Esophagus muscularis mucosa (tissue), 4 donors: ENCODE measurements at places on chromosomes 16 and 17. TPM values are rescaled to one million over a fixed set of nuclear protein-coding genes. Genes with fewer than 3 reads are reported as not detected.
A peak's percentile ranks its signal among the peaks of the same experiment; 100 is the strongest.

GRCh38 chr16:56923481-56924091, 8.4 kb upstream of the HERPUD1 start:
- no peak overlapping the region for H3K4me3 ChIP-seq
- no peaks in the 10 kb centered on the region for H3K36me3 ChIP-seq
- no peak for DNase-seq
- no peak overlapping the region for H3K27ac ChIP-seq
- no peaks in the 10 kb centered on the region for H3K4me1 ChIP-seq

GRCh38 chr17:48759288-48759687, 30.7 kb upstream of the HOXB13 start:
- no peak overlapping the region for H3K4me3 ChIP-seq
- no peak for DNase-seq
- H3K27me3 ChIP-seq: no peaks in the 10 kb centered on the region
- H3K36me3 ChIP-seq: no peaks in the 10 kb centered on the region
- H3K27ac ChIP-seq: no peak overlapping the region

GRCh38 chr16:11254913-11255736, 879 bp downstream of the SOCS1 start:
- H3K4me1 ChIP-seq: peaks cover 54% of the 10 kb centered on the region
- H3K27ac ChIP-seq: peak overlapping the region; percentile 97
- no peaks in the 10 kb centered on the region for H3K36me3 ChIP-seq
- H3K27me3 ChIP-seq: no peaks in the 10 kb centered on the region

- DNase-seq: no peak
- no peaks in the 10 kb centered on the region for H3K27me3 ChIP-seq
- H3K4me3 ChIP-seq: no peak overlapping the region
- H3K4me1 ChIP-seq: peaks cover 77% of the 10 kb centered on the region
- H3K27ac ChIP-seq: peak overlapping the region; percentile 75
Observed at GRCh38 chr17:43014020-43014648, 7.5 kb downstream of the IFI35 start.

- peaks cover 47% of the 10 kb centered on the region for H3K36me3 ChIP-seq
- peaks cover 34% of the 10 kb centered on the region for H3K4me1 ChIP-seq
- H3K27me3 ChIP-seq: no peaks in the 10 kb centered on the region
- peak overlapping the region; percentile 91 for H3K27ac ChIP-seq
- no peak for DNase-seq
Observed at GRCh38 chr16:67149276-67150046, 1.3 kb downstream of the B3GNT9 start.

DNA sequence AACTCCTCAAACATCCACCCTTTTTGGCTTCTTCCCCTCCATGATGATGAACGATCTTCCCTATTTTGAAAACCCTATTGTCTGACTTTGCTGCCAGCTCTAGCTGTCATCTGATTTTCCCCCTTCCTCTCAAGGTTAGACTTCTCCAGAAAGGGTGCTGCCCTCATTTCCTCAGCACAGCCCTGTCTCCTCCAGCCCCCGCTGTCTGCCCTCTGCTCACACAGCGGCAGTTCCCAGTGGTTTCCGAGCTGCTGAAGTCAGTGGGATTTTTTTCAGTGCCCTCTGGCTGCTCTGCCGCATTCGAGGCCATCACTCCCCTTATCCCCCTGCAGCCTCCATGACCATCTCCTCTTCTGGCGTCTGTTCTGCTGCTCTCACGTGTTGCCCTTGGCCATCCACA, 26.6 kb upstream of the C17orf107 start:
- peaks cover 7% of the 10 kb centered on the region for H3K36me3 ChIP-seq
- no peaks in the 10 kb centered on the region for H3K27me3 ChIP-seq
- H3K27ac ChIP-seq: no peak overlapping the region
- H3K4me1 ChIP-seq: no peaks in the 10 kb centered on the region

- DNase-seq: no peak
- peaks cover 4% of the 10 kb centered on the region for H3K36me3 ChIP-seq
- peak overlapping the region; percentile 91 for H3K27ac ChIP-seq
- peaks cover 97% of the 10 kb centered on the region for H3K4me1 ChIP-seq
- H3K4me3 ChIP-seq: peak overlapping the region; percentile 57
- no peaks in the 10 kb centered on the region for H3K27me3 ChIP-seq
Observed at GRCh38 chr17:48554412-48555257, 9.7 kb upstream of the HOXB2 start.

GRCh38 chr17:35254107-35254773, 11.4 kb downstream of the SLFN5 start:
- peaks cover 43% of the 10 kb centered on the region for H3K4me1 ChIP-seq
- H3K36me3 ChIP-seq: peaks cover 5% of the 10 kb centered on the region
- H3K27me3 ChIP-seq: no peaks in the 10 kb centered on the region

DNA sequence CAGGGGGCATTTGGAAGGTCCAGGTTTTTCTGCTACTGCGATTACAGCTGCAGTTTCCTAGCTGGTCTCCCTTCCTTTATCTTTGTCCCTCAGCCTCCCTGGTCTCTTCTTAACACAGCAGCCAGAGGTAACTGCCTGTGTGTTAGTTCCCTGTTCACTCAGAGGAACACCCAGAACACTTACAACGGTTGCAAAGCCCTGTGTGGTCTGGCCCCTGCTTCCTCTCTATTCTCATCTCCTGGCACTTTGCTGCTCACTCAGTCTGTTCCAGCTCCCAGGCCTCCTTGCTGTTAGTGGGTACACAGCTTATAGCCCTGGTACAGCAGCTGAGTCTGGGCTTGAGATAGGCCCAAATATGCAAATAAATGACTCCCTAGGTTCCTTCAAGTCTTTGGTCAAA, 16.4 kb downstream of the NTN1 start:
- no peak for DNase-seq
- peak overlapping the region; percentile 59 for H3K27ac ChIP-seq
- no peaks in the 10 kb centered on the region for H3K4me1 ChIP-seq
- H3K27me3 ChIP-seq: no peaks in the 10 kb centered on the region
- H3K4me3 ChIP-seq: no peak overlapping the region

DNA sequence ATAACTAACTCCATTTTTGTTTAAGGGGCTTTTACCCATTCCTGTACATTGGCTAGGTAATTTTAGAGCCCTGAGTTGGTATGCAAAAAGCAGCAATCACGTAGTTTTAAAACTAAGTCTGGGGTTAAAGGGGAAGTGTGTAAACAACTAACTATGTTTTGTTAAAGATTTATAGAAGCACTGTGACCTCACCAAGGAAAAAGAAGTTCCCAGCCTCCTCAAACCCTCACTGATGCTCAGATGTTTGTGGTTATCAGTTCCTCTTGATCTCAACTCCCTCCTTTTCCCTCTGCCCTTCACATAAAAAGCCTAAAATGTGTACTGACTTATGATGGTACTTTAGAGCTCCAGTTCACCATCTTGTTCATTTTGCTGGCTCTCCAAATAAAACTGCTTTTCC, 119.9 kb upstream of the IRX6 start:
- no peak overlapping the region for H3K4me3 ChIP-seq
- DNase-seq: no peak
- no peaks in the 10 kb centered on the region for H3K36me3 ChIP-seq
- H3K4me1 ChIP-seq: no peaks in the 10 kb centered on the region
- H3K27ac ChIP-seq: no peak overlapping the region

- no peak overlapping the region for H3K4me3 ChIP-seq
- no peaks in the 10 kb centered on the region for H3K27me3 ChIP-seq
- H3K27ac ChIP-seq: peak overlapping the region; percentile 73
- H3K4me1 ChIP-seq: peaks cover 12% of the 10 kb centered on the region
- DNase-seq: no peak
Observed at GRCh38 chr16:81694494-81695280, 84.4 kb upstream of the PLCG2 start.

DNA sequence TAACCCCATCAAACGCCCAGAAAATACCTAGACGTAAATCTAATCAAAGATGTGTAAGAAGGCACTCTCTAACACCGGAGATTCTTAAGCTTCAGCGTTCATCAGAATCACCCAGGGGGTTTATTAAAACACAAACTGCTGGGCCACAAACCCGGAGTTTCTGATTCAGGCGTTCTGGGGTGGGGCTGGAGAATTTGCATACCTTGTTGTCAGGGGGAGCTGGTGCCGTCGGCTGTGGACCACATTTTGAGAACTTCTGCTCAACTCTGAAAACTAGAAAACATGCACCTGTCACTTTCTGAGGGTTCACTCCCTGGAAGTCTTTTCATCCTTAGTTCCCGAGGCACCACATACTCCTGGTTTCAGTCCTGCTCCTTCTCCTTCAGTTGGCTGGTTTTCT, 48.6 kb upstream of the WSCD1 start:
- no peak overlapping the region for H3K27ac ChIP-seq
- H3K4me3 ChIP-seq: no peak overlapping the region
- H3K36me3 ChIP-seq: no peaks in the 10 kb centered on the region

DNA sequence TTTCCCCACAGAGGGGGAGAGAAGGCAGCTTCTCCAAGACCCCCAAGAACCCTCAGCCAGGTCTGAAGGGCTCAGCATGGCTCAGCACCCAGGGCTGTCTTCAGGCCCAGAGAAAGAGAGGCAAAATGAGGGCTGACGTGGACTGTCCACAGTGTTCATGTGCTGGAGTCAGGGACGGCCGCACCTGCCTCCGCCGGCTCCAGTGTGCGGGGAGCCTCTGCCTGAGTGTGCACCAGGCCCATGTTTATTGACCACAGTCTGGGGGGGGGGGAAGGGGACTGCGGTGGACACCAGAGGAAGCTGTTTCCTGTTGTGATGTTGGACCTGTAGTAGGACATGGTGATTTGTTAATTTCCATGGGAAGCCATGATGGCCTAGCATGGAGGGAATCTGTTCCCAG, 6.9 kb downstream of the MRM1 start:
- no peak overlapping the region for H3K27ac ChIP-seq
- DNase-seq: no peak
- no peaks in the 10 kb centered on the region for H3K27me3 ChIP-seq

DNA sequence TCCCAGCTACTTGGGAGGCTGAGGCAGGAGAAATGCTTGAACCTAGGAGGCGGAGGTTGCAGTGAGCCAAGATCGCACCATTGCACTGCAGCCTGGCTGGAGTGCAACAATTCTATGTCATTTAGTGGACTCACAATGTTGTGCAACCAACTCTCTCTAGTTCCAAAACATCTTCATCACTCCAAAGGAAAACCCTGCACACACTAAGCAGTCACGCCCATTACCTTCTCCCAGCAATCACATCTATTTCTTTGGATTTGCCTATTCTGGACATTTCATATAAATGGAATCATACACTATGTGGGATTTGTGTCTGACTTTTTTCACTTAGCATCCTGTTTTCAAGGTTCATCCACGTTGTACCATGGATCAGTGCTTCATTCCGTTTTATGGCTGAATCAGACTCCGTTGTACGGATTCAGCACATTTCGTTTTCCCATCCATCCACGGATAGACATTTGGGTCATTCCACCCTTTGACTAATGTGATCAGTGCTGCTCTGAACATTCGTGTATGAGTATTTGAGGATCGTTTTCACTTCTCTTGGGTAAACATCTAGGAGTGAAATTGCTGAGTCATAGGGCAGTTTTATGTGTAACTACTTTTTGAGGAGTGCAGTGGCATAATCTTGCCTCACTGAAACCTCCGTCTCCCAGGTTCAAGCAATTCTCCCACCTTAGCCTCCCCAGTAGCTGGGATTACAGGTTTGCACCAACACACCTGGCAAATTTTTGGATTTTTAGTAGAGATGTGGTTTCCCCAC, 45.4 kb upstream of the EMP2 start:
- no peaks in the 10 kb centered on the region for H3K36me3 ChIP-seq
- DNase-seq: no peak
- H3K27me3 ChIP-seq: no peaks in the 10 kb centered on the region

GRCh38 chr17:41894791-41895331, 23.9 kb downstream of the ACLY start:
- peaks cover 41% of the 10 kb centered on the region for H3K36me3 ChIP-seq
- DNase-seq: no peak
- peak overlapping the region; percentile 67 for H3K27ac ChIP-seq
- no peak overlapping the region for H3K4me3 ChIP-seq
- peaks cover 20% of the 10 kb centered on the region for H3K4me1 ChIP-seq

DNA sequence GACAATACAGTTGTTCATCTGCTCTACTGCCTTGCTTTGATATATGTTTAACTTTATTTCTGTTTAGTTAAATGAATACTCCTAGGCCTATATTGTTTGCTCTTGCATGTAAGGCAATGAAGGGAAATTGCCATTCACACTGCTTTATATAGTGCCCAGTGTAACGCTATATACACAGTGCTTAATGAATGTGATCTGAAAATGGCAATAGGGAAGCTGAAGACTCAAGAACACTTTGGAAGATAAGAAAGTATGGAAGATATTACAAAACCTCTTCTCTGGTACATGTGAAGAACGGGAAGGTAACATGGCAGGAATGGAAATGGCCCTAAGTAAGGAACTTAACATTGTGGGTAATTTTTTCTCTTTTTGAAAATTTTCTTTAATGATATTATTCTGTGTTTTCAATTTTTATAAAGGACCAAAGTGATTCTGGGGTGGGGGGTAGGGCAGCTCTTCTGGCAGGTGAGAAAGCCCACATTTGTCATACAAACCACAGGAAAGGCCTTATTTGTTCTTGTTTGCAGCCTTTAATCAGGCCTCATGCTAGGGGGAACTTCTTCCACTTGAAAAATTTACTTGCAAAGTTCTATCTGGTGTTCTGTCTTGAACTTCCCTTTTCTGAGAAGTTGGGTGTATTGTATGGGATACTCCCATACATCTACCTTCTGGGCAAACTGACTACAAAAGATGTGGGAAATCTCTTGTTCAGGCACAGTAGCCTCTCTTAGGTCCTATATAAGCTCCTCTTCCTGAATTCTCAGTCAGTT, 100.8 kb upstream of the CORO6 start:
- H3K27me3 ChIP-seq: no peaks in the 10 kb centered on the region
- no peak overlapping the region for H3K4me3 ChIP-seq
- H3K36me3 ChIP-seq: no peaks in the 10 kb centered on the region
- DNase-seq: peak; percentile 8
- H3K4me1 ChIP-seq: peaks cover 41% of the 10 kb centered on the region
- H3K27ac ChIP-seq: peak overlapping the region; percentile 62

GRCh38 chr16:74633686-74634085, 26.8 kb upstream of the GLG1 start:
- no peaks in the 10 kb centered on the region for H3K27me3 ChIP-seq
- DNase-seq: no peak
- H3K4me1 ChIP-seq: no peaks in the 10 kb centered on the region
- H3K4me3 ChIP-seq: no peak overlapping the region
- peaks cover 72% of the 10 kb centered on the region for H3K36me3 ChIP-seq
- no peak overlapping the region for H3K27ac ChIP-seq

GRCh38 chr16:88777471-88778270, 7.3 kb downstream of the PIEZO1 start:
- H3K27ac ChIP-seq: peak overlapping the region; percentile 99
- H3K4me3 ChIP-seq: no peak overlapping the region
- H3K27me3 ChIP-seq: no peaks in the 10 kb centered on the region
- peaks cover 78% of the 10 kb centered on the region for H3K4me1 ChIP-seq

GRCh38 chr17:72985882-72986720, 106.4 kb downstream of the SLC39A11 start:
- no peak overlapping the region for H3K4me3 ChIP-seq
- no peak overlapping the region for H3K27ac ChIP-seq
- DNase-seq: peak; percentile 92
- H3K4me1 ChIP-seq: no peaks in the 10 kb centered on the region
- no peaks in the 10 kb centered on the region for H3K36me3 ChIP-seq
- no peaks in the 10 kb centered on the region for H3K27me3 ChIP-seq

TRPV3 gene
- 0.33 TPM for total RNA-seq

AXIN2 gene
- total RNA-seq: 41.9 TPM

CCDC154 gene
- total RNA-seq: 0.17 TPM

TMEM186 gene
- total RNA-seq: 8.8 TPM

TERB1 gene
- total RNA-seq: not detected

PPM1E gene
- total RNA-seq: 0.42 TPM

PNMT gene
- 10.8 TPM for total RNA-seq

CSH1 gene
- not detected for total RNA-seq

ZNF668 gene
- total RNA-seq: 10.9 TPM

SPN gene
- 3.0 TPM for total RNA-seq

TMEM100 gene
- total RNA-seq: 9.6 TPM

ARHGDIG gene
- 4.8 TPM for total RNA-seq
